Stimulated activated effector memory CD8-positive, alpha-beta T cell treated with anti-CD3 and anti-CD28 coated beads, Interleukin-12 subunit alpha, Interleukin-12 subunit beta, amount 100 ng/mL, for 72 hours (primary cell): ENCODE measurements at places on chromosomes 16 and 17.
A peak's percentile ranks its signal among the peaks of the same experiment; 100 is the strongest.

DNA sequence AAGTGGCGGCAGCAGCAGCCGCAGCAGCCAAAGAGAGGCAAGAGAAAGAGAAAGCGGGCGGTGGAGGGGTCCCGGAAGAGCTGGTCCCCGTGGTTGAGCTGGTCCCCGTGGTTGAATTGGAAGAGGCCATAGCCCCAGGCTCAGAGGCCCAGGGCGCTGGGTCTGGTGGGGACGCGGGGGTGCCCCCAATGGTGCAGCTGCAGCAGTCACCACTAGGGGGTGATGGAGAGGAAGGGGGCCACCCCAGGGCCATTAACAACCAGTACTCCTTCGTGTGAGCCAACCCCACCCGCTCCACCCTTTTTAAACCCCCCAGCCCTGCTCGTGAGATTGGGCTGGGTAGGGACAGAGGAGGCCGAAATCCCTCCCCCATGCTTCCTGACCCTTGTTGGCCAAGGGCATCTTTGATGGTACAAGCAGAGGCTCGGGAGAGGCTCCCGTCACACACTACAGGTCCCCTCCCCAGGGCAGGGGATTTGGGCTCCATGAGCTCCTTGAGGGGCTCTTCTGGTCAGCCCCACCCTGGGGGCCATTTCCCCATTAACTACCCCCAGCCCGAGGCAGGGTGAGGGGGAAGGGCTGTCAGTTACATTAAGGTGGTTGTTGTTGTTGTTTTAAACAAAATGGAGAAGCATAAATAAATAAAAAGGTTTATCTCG, 4.6 kb upstream of the ATP2A1 start:
- peak; percentile 64 for DNase-seq

GRCh38 chr17:77109764-77110359, 30.9 kb upstream of the SEC14L1 start:
- DNase-seq: no peak

GRCh38 chr17:62675701-62676100, 48.2 kb downstream of the MRC2 start:
- no peak for DNase-seq

DNA sequence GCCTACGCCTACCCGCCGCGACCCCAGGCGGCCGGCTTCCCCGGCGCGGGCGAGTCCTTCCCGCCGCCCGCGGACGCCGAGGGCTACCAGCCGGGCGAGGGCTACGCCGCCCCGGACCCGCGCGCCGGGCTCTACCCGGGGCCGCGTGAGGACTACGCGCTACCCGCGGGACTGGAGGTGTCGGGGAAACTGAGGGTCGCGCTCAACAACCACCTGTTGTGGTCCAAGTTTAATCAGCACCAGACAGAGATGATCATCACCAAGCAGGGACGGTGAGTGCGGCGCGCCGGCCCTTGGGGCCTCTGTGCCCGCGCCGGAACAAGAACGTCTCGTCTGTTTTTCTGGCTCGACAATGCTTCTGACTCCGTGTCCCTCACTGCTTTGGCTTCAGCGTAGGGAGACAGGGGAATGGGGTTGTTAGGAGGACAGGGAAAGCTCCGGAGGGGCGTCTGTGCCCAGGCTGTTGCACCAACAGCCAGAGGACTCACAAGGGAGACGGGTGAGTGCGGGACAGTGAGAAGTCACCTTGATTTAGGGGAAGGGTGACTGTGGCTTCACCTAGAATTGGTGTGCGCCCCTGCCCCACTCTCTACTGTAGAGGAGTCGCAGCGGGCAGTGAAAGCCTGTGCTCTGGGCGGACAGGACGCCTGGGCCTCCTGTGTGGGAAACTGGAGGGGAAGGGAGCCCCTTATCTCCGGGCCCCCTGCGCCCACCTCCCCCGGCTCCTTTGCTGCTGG, 806 bp downstream of the TBX21 start:
- DNase-seq: peak; percentile 70

GRCh38 chr16:85640254-85640558, 27.1 kb downstream of the GSE1 start:
- no peak for DNase-seq

DNA sequence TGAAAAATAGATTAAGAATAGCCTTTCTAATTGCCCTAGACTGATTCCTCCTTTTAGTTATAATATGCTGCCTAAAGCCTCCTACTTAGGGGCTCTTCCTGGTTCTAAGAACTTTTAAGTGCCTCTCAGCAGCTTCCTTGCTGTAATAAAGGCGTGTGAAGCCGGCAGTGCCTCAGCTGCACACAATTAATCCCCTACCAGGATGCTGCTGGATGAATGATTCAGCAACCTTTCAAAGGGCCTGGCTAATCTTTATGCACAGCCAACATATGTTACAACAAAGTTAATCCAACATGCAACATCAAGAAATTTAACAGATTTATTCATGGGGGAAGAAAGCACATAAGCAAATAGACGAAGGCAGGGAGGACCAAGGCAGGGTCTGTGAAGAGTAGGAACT, 145.2 kb downstream of the PMP22 start:
- no peak for DNase-seq

DNA sequence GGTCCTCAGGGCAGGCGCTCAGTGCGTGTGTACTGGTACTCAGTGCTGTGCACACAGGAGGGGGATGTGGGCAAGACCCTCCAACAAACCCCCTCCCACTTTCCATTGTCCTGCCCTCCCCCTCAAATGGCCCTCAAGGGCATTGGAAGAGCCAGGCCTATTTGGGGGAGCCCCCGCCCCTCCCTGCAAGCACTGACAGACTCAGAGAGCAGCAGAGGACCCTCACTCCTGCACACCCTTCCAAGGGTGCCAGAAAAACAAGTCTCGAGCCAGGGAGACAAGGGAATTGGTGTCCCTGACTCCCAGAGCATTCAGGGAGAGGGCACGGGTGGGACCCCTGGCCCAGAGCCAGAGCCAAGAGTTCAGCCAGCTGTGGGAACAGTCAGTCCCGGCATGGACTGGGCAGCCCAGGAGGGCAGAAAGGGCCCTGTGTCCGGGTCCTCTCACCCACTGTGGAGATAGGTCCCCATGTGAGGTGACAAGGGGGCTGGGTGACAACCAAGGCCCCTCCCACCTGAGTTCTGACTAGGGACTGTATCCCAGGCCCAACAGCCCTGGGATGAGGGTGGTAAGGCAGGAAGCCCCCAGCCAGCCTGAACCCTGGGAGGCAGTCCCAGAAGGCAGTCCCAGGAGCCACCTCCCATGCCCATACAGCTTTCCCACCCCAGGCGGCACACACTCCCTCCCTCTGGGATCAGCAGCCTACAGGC, 12.1 kb upstream of the KRTAP17-1 start:
- DNase-seq: no peak

DNA sequence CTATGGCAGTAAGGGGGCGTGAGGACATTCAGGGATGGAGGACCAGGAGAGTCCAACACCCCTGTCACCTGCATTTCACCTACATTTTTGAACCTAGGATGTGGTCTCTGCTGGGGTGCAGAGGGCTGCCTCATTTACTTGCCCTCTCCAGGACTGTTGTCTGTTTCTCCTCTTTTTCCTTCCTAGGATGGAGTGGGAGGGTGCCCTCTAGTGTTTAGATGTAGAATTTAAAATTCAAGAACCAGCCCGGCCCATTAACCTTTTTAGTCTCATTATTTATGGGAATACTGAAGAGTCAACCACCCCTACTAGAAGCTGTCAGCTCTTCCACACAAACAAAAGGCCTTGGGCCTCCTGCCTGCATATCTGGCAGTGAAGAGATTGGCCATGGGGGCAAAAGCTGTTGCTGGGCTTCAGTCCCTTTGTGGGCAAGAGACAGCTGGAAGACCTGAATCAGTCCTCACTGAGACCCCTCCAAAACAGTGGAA, 2.5 kb upstream of the STARD3 start:
- DNase-seq: no peak

GRCh38 chr16:1188432-1189189, 35.7 kb downstream of the CACNA1H start:
- DNase-seq: peak; percentile 63

DNA sequence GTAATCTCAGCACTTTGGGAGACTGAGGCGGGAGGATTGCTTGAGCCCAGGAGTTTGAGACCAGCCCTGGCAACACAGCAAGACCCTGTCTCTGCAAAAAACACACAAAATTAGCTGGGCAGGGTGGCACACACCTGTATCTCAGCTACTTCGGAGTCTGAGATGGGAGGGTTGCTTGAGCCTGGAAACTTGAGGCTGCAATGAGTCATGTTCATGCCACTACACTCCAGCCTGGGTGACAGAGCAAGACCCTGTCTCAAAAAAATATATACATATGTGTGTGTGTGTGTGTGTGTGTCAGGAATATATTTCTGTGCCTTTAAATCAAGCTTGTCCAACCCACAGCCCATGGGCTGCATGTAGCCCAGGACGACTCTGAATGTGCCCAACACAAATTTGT, 55.2 kb downstream of the CRISPLD2 start:
- no peak for DNase-seq

DNA sequence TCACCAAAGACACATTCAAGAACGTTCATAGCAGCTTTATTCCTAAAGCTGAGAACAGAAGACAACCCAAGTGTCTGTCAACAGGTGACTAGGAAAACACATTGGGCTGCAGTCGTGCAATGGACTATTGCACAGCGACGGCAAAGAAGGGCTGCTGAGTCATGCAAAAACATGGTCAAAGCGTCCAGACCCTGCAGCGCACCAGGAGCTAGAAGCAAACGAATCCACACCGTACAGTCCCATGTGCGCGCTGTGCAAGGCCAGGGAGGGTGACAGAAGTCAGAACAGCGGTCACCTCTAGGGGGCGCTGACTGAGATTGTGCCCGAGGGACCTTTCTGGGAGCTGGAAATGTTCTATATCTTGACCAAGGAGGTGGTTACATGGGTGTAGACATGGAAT, 266.4 kb downstream of the MAF start:
- peak; percentile 18 for DNase-seq

GRCh38 chr17:75854101-75854748, 910 bp downstream of the WBP2 start:
- DNase-seq: no peak

- DNase-seq: no peak
Measured at GRCh38 chr16:89765292-89765830, 44.0 kb downstream of the ZNF276 start.

DNA sequence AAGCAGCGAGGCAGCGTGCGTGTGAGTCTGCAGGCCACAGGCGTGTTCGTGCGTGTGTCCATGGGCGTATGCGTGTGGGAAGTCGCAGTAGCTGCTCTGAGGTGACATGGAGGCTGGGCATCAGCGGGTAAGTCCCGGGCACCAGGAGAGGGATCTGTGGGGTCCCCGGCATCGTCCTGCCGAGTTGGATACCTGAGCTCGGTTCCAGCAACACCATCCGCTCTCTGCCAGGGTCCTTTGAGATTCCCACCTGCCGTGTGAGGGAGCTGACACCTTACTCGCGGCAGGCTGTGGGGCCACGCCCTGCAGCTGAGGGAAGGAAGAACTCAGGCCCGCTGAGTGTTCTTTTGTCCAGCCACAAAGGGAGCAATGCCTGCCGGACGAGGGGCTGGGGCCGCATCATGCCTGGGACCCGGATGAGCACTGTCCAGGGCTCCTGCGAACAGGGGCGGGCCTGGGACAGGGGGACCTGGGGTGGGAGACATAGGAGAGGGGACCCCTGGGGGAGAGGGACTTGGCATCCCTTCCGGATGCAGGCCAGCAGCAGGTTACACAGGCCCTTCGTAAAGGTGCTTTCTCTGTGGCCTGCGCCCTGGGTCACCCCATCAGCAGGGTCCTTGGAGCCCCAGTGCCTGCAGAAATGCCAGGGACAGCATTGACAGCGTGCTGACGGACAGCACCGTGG, 5.0 kb upstream of the SNAI3 start:
- DNase-seq: no peak

DNA sequence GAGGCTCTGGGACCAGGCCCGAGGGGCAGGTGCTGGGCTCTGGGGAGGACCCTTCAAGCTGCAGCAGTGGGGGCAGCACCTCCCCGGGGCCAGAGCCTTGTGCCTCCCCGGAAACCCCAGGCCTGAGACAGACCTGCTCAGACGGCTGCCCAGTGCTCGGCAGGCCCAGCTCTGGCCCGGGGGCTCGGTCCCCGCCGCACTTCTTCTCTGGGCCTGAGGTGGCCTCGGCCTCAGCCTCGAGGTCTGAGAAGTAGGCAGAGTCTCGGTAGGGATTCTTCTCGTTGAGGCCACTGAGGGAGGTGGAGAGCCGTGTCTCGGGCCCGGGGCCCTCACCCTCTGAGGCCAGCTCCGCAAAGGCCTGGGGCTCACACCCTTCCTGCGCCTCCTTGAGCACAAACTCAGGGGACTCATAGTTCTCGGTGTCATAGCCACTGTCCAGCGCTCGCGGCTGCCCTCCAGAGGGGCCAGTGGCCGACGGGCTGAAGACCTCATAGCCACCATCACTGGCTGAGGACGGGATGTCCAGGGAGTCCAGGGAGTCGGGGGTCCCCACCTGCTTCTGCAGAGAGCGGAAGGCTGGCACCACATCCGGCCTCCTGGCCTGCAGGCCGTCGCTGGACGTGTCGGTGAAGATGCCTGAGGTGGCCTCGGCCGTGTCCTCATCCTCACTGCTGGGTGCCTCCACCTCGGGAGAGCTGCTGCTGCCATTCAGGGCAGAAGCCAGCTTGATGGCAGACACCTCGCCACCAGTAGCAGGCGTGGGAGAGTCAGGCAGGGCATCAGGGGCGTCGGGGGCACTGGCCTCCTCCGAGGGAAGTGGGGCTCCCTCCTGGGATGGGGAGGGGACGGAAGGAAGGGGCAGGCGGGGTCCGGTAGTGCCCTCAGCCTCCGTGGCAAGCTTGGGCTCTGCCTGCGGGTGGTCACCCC, 44.3 kb upstream of the PVALEF start:
- no peak for DNase-seq

GRCh38 chr17:71919186-71919585, 201.6 kb upstream of the SOX9 start:
- DNase-seq: no peak

- no peak for DNase-seq
Measured at GRCh38 chr17:6666077-6666521, 14.5 kb downstream of the C17orf100 start.

- no peak for DNase-seq
Measured at GRCh38 chr17:7750321-7750821, 32.8 kb downstream of the DNAH2 start.

GRCh38 chr16:52912565-52913173, 140.0 kb downstream of the CHD9NB start:
- no peak for DNase-seq
